ENCODE measurements at places on chromosomes 16 and 17.
A peak's percentile ranks its signal among the peaks of the same experiment; 100 is the strongest.

DNA sequence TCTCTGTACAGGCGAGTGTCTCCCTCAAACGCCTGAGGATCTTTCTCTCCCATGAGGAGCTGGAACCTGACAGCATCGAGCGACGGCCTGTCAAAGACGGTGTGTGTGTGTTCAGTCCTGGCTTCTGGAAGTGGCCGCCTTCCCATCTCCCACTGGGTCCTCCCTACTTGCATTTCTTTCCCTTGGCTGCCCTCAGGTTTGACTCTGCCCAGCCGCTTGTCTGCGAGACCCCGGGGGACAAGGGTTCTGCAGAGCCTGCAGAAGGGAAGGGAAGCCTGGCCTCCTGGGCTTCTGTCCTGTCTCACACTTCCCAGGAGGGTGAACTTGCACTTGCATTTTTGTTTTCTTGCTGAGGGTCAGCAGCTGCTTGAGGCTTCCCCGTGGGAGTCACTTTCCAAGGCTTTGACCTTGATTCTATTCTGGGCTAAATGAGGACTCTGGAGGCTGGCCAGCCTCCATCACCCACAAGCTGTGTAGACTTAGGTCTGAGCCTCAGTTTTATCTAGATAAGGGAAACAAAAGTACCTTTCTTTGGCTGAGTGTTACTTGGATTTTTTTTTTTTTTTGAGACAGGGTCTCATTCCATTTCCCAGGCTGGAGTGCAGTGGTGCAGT lies 122.3 kb downstream of the ABCC1 start:
- DNase-seq, result no peak

DNA sequence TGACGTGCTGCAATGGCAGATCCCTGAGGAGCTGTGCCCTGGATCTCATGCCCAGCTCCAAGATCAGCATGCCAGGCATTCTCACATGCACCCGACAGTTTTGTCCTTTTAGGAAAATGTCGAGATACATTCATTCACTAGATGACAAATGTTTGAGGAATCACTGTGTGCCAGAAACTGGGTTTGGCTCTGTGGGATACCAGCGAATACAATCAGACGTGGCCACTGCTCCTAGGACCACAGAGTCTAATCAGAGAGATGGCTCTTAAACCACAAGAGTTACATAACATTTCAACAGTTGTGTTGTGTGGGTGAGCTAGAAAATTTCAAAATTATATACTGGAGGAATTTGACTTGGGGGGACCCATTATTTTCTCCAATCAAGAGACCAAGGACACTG lies 579.7 kb downstream of the CDH13 start:
- DNase-seq, result no peak

DNA sequence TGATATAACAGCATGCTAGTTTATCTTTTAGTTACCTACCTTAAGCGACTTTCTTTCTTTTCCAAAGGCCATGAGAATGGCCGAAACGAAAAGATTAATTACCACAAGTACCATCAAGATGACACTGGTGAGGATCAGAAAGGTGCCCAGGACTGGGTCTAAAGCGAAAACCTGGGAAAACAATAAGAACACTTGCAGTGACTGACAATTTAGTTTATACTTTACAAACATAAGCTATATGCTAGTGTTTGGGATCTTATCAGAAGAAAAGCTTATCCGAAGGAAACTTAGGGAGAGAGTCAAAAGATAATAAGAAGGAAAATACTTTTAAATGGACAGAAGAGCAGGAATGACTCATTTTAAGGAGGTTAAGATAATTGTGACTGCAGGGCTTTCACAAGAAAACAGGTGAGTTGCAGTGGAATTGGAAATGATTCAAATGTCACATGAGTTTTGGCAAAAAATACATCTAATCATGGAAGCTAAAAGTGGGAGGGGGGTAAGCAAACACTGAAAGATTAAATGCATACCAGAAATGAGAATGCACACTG lies 34.8 kb downstream of the IST1 start:
- DNase-seq, result no peak

DNA sequence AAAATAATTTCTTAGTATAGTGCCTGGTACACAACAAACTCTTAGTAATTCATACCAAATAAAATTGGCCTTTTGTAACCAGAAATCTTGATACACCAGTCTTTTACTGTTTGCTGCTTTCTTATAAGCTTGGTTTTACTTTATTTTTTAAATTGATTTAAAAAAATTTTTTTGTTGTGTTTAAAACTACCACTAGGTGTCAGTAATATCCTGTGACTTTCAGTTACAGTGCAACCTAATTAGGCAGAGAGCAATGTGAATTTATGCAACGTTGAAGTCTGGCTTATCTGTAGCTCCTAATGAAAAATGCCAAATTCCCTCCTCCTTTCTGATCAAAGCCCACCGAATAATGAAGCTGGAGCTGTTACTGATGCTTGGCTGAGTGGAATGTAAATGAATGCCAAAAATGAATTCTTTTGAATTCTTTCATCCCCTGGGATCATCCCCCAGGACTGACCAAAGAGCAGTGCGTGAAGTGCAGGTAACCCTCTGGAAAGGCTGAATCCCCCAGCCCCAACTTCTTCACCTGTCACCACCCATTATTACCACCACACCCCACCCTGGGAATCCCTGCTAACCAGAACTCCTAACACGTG lies 3.8 kb downstream of the ERCC4 start:
- no peak for DNase-seq

DNA sequence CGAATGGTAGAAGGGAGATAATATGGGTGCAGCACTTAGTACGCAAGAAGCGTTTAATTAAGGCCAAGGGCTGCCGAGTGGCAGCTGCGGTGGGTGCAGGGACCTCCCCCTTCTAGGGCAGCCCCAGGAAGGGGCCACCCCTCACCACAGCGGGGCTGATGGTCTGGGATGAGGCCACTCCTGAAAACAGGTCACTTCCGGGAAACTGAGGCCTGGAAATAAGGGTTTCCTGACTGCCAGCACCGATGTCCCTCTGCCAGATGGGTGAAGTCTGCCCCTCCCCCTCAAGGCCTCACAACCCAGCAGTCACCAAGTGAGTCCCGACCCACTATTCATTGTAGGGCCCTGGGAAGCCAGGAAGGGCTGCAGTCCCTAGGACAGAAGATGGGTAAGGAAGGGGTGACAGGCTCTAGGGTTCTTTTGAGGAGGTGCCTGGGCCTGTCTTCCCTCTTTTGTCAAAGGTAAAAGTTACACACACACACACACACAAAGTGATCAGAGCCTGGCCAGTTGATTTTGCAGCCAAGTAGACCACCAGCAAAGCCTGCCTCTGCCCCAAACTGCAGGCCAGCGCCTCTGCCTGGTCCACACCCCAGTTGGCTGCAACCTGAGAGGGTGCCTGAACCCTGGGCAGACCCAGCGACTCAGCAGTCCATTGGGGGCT lies 12.5 kb downstream of the SREBF1 start:
- no peak for DNase-seq

DNA sequence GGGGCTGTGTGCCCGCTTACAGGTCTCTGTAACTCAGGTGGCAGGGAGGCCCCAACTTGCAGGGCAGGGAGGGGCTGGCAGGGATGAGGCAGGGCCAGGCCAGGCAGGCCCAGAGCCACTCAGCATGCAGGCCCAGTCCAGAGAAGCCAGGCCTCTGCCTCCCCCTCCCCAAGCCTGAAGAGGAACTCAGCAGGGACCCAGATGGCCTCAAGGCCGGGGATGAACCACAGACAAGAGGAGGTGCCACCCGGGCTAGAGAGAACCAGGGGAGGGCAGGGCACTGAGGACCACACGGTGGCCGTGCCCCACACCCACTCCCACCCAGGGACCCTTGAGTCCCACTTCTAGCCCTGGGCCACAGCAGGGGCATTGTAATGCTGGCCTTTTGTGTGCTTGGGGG lies 29.8 kb upstream of the EIF1 start:
- no peak for DNase-seq

- DNase-seq, result no peak
These were observed 9.7 kb downstream of the RAD51C start for GRCh38 chr17:58702045-58702476.

DNA sequence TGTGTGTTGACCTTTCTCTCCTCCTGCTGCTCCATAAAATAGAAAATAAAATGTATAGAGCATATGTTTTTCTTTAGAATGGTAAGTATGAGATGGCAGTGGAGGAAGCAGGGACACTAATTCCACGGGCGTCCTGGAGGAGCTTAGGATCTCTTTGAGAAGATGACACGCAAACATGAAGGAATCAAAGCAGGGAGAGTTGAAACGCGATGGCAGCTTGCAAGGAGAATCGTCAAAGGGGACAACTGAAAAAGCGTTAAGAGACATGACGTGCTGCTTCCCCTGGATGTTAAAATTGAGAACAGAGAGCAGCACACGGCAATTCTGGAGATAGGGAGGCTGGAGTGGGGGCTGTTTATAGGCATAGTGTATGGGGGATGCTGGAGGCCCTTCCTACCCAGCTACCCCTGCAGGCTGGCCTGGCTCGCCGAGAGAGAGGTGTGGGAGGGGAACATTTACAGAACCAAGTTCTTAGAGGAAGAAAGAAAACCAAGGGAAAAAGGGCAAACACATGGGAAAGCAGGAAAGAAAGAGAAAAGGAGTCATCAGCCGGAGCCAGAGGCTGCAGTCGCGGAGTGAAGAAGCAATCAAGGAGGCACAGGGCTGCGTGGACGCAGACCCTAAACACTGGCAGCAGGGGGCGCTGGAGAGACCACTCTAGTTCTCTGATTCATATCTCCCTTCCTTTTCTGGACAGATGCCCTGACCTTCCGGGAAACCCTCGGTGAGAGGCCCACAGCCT lies 55.8 kb downstream of the MYH13 start:
- no peak for DNase-seq

- DNase-seq, result no peak
These were observed 457.2 kb upstream of the CDH11 start for GRCh38 chr16:65579050-65579449.

DNA sequence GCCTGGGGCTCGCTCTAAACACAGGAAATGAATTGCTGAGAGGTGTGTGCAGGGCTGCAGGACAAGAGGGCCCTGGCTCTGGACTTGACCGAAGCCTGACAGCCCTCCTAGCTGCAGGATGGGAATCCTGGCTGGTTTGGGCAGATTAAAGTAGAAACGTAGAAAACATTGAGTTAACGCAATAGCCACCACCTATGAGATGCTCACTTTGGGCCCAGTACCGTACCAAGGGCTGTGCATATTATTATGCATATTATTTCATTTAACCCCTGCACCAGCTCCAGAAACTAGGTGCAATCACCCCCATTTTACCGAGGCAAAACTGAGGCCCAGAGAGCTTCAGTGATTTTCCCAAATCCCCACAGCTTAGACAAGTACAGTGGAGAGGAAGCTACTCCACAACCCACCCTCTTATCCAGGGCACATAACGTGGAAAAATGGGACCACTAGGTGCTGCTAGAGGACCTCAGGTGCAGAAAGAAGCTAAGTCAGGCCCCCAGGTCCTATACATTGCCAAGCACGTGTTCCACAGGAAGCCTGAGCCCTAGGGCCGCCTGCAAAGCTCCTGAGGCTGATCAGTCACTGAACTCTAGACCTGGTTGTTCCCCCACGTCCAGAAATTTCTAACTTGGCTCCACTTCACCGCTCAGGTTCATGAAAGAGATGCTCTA lies 79.2 kb downstream of the MYH11 start:
- DNase-seq, result peak; percentile 15

Data from HL-60 (cell line).